Erythroblast (primary cell): ENCODE measurements at places on chromosomes 7 and 10.

- peak; percentile 56 for DNase-seq
These were observed 59.1 kb downstream of the NRF1 start for GRCh38 chr7:129670656-129671055.

GRCh38 chr10:121803611-121804010 lies 124.2 kb downstream of the ATE1 start:
- no peak for DNase-seq

GRCh38 chr7:69263550-69263949 lies 334.7 kb upstream of the AUTS2 start:
- DNase-seq, result no peak

DNA sequence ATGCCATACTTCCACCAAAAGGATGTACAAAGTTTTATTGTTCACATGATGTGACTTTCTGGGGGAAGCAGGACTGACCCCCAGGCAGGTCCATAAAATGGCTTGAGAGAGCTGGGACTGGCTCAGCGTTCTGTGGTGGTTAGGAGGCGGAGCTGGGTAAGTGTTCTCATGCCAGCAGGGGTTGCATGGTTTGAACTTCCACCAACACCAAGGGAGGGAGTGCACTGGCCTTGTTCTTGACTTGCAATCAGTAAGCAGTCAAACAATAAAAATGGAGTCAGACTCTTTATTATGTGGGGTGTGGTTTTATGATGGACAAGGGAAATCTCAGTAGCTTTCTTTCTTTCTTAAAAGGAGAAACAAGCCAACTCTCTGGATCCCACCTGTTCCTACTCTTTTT lies 95.4 kb upstream of the PRR15 start:
- DNase-seq, result no peak

DNA sequence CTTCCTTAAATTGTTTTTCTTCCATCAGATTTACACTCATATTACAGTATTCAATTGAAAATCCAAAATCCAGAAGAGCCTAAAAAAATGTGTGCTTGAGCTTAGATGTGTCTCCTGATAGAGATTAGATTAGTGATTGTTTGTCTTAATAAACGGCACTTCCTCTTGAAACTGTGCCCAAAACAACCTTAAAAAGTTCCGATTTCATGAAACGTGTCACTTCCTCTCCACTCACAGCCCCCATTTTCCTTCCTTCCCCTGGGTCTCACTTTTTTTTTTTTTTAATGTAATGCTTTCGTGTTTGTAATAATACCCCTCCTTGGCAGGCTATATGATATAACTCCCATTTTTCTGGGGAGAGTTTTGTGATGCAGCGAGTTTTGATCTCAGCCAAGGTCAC lies 114.8 kb upstream of the ADO start:
- no peak for DNase-seq

- no peak for DNase-seq
These were observed 635.7 kb upstream of the ANKRD30A start for GRCh38 chr10:36489611-36490228.

DNA sequence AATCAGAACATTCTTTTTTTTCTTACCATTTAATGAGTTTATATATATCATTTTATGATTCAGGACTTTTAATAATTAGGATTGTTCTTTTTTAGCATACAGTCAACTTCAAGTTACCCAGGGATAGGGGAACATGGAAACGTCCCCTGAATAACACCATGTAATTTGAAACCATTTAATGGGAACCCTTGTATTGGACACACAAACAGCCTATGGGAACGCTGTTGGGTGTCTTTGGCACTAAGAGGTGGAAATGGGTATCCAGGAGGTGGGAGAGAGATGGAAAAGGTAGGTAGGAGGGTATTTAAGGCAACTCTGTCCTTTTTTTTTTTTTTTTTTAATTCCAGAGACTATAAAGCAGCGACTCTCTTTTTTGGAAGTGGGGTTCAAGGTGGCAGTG lies 2.6 kb downstream of the LUC7L2 start:
- no peak for DNase-seq

DNA sequence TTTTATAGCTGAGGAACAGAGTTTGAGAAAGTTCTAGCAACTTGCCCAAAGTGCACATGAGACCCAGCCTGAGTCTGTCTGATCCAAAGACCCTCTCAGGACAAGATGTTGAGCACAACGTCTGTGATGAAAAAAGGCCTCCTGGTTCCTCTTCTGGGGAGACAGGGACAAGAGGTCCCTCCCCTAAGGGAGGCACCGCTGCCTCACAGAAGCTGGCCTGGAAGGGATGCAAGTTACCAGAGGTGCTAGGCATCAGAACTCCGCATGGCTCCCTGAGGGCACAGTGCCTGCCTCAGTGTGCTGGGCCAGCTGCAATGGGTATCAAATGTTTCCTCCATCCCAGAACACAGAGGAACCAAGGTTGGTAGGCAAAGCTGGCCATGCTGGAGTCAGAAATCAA lies 302.4 kb downstream of the GRID1 start:
- no peak for DNase-seq

GRCh38 chr10:99375426-99375825 lies 46.3 kb downstream of the CNNM1 start:
- DNase-seq, result no peak

DNA sequence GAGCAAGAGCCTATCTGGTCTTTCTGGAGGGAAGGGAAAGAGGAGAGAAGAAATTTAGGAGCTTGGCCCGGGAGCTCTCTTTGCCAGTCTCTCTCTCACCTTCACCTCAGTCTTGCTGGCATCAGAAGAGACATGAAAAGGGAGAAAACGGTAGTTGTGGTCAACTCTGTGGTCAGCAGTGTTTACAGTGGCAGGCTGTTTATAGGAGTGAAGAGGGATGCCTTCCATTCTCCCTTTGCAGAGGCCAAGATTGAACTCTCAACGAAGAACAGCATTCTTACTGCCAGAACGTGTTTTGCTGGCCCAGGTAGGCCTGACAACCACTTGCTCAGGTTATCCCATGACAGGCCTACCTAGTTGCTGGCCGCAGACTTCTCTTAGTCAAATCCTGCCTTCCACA lies 133.3 kb downstream of the CCDC3 start:
- DNase-seq, result no peak

DNA sequence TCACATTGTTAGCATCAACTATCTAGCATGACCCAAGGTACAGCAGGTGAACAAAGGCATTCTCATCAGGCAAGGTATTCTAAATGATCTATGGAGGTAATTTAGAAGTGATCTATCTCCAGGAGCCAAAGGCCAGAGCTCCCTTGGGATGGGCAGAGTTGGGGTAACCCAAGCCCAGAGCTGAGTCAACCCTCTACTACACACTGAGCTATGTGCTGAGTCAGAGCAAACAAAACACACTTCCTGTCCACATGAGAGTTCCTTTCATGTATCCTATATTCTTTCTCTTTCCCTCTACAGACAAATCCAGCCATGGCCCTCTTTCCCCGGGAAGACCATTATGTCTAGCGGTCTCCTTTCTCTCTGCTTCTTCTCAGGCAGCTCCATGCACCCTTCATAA lies 68.2 kb upstream of the AGK start:
- no peak for DNase-seq

DNA sequence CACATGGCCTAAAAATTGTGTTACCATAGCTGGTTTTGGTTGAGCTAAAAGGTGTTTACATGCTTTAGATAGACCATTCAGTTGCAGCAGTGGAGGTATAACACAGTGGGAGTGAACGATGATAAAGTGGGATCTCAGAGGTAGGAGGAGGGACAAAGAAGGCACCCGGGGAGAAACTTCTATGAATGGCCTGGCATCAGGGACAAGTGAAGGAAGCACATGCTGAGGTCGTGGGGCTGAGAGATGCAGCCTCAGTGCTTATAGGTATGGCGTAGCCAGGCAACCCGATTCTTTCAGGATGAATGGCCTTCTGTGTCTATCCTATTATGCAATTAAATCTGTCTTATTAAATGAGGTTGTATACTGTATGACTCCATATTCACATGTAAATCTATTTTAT lies 3.9 kb upstream of the CDK6 start:
- DNase-seq, result no peak

DNA sequence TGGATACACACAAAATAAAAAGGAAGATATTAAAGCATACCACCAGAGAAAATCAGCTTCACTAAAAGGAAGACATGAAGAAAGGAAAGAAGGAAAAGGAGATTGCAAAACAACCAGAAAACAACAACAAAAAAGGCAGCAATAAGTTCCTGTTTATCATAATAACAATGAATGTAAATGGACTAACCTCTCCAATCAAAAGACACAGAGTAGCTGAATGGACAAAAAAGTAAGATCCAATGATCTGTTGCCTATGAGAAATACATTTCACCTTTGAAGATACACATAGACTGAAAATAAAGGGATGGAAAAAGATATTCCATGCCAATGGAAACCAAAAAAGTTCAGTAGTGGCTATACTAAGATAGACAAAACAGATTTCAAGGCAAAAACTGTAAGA lies 30.3 kb upstream of the FAM171A1 start:
- no peak for DNase-seq

DNA sequence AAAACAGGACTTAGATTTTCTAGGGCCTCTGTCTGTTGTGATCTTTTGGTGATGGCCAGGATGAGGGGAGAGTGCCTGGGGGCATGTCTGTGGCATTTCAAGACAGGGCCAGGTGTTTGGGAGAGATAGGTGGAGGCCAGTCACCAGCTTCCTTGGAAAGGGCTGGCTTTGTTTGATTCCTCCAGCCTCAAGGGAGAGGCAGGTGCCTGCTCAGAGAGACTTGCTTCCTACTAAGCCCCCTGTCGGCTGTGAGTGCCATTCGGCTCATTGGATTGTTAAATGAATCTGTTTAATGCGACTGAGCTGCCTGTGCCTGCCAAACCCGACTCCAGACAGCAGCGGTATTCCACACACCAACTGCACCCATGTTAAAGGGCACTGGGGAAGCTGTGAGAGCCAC lies 304.1 kb upstream of the COBL start:
- no peak for DNase-seq

DNA sequence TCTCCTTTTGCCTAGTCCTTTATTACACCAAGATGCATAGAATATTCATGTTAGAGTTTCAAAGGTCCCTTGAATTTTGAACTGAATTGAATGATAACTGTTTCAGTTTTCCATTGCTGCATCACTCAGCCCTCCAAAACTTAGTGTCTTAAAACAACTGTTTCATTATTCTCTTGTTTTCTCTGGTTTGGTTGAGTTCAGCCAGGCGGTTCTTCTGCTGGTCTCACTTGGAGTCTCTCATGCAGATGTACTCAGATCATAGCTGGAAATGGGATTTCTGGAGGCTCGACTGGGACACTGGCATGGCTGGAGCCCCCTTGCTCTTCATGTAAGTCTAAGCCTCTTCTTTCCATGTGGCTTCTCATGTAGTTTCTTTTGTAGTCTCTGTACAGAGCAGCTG lies 107.2 kb upstream of the MKI67 start:
- DNase-seq, result no peak

DNA sequence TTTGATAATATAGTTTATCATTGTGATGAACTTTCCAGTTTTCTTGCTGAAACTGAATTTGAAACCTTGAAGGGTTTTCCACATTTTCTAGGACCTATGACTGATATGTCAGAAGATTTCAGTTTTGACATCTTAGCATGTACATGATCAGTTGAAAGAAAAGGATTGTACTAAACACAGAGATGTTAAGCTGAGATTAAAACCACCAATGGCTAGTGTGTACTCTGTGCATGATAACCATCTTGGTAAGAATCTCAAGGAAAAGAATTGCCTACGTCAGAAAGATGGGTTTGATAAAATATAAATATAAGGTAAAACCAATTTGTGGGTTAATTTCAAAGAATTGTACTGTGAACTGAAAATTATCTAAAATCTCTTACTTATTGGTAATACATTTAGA lies 776.4 kb downstream of the GATA3 start:
- DNase-seq, result no peak

GRCh38 chr10:75233444-75234016 lies 2.2 kb downstream of the COMTD1 start:
- DNase-seq, result peak; percentile 35

DNA sequence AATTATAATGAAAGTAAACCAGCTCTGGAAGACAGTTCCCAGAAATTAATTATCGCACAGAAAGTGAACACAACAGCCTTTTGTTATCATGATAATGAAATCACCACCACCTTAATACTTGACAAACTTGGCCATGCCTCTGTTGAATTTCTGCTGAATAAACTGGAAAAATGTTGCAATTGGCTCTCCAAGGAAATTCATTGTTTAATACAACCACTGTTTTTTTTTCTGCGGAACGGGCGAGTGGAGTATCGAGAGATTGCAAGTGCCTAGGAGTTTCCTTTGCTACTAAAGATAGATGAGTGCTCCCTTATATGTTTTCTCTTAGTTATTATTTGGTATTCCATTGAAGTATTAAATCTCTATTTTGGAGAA lies 657.0 kb downstream of the SDK1 start:
- DNase-seq, result no peak

GRCh38 chr10:61589547-61590243 lies 73.0 kb upstream of the CABCOCO1 start:
- no peak for DNase-seq

GRCh38 chr7:153217032-153217431 lies 457.5 kb downstream of the ACTR3B start:
- no peak for DNase-seq

DNA sequence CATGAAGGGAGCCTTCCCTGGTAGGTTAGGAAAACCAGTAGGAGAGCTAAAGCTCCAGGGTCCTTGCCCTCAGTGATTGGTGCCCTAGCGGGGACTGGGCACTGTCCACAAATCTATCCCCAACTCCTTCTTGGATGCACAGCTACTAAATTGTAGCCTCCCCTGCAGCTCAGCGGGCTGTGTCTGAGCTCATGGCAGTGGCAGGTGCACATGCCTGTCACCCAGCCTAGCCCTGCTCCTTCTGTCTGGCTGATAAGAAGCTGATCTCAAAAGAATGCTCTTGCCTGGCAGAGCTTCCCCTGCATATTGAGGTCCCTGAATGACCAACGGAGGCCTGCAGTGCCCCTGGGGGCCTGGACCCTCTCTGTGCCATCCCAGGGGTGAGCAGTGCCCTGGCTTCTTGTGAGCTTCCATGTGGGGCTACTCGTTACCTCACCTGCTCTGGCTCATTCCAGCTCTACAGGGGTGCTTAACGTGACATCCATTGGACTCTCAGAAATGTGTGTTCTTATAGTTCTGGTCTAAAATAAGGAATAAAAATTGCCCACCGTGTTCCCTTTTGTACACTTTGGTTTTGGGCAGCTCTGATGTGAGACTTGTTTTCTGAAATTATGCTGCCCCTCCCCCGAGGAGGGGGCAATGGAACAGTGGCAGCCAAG lies 59.8 kb upstream of the ANTXRL start:
- peak; percentile 17 for DNase-seq

DNA sequence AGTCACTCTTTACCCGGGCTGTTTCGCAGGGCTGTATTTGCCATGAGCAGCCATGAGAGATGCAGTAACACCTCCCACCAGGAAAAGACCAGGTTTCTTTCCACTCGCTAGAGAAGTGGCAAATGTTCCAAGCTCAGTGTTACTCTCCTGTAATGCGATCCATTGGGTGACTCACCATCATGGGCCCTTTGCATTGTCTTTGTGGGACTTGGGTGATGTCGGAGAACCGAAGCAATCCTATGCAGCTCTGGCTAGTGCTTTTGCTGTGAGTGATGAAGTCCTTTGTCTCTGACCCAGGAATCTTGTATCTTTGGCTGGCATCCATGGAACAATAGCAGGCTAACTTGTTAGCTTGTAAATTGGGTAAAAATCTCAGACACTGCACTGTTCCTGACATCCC lies 40.0 kb downstream of the GHRHR start:
- DNase-seq, result no peak

- no peak for DNase-seq
These were observed 18.4 kb upstream of the MET start for GRCh38 chr7:116653646-116654045.
